A673 (cell line): ENCODE measurements at places on chromosomes 7 and 10. TPM values are rescaled to one million over a fixed set of nuclear protein-coding genes. Genes with fewer than 3 reads are reported as not detected.

FZD1 gene
- 47.6 and 49.9 TPM in 2 replicates for total RNA-seq

CCL24 gene
- not detected in 2 replicates for total RNA-seq

PRKG1 gene
- total RNA-seq: 0.17 and 0.58 TPM in 2 replicates

DNA sequence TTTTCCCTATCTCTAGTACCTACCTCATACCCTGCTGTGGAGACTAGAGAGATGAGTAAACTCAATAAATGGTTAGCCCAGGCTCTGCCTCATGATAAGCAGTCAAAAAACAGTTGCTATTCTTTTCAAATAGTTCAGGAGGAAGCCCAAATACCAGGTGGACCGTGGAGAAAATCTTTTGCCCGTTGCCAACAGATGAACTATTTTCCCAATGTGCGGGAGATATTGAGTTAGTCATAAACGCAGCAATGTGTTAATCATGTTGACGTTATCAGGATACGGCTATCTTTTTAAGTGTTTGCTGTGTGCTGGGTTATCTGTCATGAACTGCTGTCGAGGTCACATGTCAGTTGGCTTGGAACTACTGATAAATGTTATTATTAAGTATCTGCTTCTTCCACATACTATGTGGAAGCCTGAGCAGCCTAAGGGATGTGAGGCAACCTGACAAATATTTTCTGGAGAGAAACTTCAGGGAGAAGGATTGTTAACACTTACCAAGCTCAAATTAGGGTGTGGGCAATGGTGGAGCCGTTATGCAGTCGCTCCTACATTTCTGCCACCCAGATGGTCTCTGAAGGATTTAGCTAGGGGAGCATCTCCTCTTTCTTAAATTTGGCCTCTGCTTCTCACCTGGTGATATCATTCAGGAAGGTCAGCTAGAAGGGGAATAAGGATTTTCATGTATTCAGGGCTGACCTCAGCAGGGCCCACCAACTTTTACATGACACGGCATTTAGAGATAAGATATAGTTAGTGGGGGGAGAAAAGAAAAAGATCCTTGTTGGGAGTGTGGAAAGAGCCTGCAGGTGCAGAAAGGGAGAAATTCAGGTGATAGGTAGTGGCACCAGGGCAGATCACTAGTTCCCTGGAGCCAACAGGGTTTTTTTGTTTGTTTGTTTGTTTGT, 33.5 kb upstream of the SLC26A3 start:
- DNase-seq: no peak

DNA sequence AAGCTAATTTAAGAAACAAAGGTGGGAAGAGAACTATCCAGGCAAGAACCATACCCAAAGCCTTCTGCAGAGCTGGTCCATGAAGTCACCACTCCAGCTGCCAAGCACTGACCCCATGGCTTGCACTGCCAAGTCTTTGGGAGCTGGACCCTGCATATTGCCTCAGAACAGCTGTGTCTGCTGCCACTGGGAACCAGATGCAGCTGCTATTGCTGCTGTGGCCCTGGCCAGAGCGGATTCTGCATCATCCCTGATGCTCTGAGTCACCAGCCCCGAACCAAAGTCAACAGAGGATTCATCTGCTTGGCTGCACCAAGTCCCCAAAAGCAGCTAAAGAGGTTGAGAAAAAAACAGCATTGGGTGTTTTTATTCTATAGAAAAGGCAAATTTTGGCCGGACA, 39.2 kb upstream of the GSAP start:
- no peak for DNase-seq

- DNase-seq: no peak
Measured at GRCh38 chr7:43113622-43114457, 1.4 kb downstream of the HECW1 start.
